ENCODE measurements at places on chromosomes 16 and 17. TPM values are rescaled to one million over a fixed set of nuclear protein-coding genes. Genes with fewer than 3 reads are reported as not detected.

KCTD5 gene
- 22.7 TPM for total RNA-seq

IRX5 gene
- 3.2 TPM for total RNA-seq

C17orf50 gene
- total RNA-seq, result not detected

ABCC3 gene
- total RNA-seq, result 18.1 TPM

DNA sequence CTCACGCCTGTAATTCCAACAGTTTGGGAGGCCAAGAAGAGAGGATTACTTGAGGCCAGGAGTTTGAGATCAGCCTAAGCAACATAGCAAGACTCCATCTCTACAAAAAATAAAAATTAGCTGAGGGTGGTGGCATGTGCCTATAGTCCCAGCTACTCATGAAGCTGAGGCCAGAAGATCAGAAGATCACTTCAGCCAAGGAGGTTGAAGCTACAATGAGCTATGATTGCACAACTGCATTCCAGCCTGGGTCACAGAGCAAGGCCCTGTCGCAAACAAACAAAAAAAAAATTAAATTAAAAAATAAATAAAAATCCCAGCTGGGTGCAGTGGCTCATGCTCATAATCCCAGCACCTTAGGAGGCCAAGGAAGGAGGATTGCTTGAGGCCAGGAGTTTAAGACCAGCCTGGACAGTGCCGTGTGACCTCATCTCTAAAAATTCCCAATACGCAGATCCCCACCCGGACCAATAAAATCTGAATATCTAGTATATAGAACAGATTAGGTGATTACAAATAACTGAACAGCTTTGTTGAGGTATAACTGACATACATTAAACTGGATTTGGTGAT, 18.2 kb upstream of the ATF7IP2 start:
- H3K36me3 ChIP-seq, result no peaks in the 10 kb centered on the region
- no peak overlapping the region for H3K27ac ChIP-seq
- no peak for DNase-seq
- no peaks in the 10 kb centered on the region for H3K27me3 ChIP-seq
- H3K4me1 ChIP-seq, result peaks cover 2% of the 10 kb centered on the region
- no peak overlapping the region for H3K4me3 ChIP-seq

FAM117A gene
- 14.9 TPM for total RNA-seq

GRCh38 chr17:51487947-51488346, 227.6 kb downstream of the UTP18 start:
- no peaks in the 10 kb centered on the region for H3K27me3 ChIP-seq
- H3K4me3 ChIP-seq, result no peak overlapping the region
- no peak overlapping the region for H3K27ac ChIP-seq

C16orf86 gene
- 1.7 TPM for total RNA-seq

HBA1 gene
- total RNA-seq, result not detected

NECAB2 gene
- total RNA-seq, result not detected

ZNF267 gene
- total RNA-seq, result 14.6 TPM

GRCh38 chr17:81302861-81303333, 7.8 kb upstream of the SLC38A10 start:
- H3K36me3 ChIP-seq, result no peaks in the 10 kb centered on the region
- no peaks in the 10 kb centered on the region for H3K27me3 ChIP-seq
- H3K4me3 ChIP-seq, result no peak overlapping the region
- H3K4me1 ChIP-seq, result no peaks in the 10 kb centered on the region
- no peak for DNase-seq
- H3K27ac ChIP-seq, result no peak overlapping the region

GRCh38 chr17:38926293-38927070, 1.1 kb downstream of the LASP1NB start:
- H3K4me3 ChIP-seq, result no peak overlapping the region
- no peak for DNase-seq
- H3K4me1 ChIP-seq, result no peaks in the 10 kb centered on the region

- H3K27ac ChIP-seq, result no peak overlapping the region
- peaks cover 29% of the 10 kb centered on the region for H3K27me3 ChIP-seq
- H3K4me3 ChIP-seq, result no peak overlapping the region
Observed at GRCh38 chr17:49578414-49578813, 2.7 kb downstream of the NXPH3 start.

GRCh38 chr17:60678118-60678444, 430 bp downstream of the BCAS3 start:
- peak overlapping the region; percentile 29 for H3K27ac ChIP-seq
- no peak for DNase-seq
- peaks cover 4% of the 10 kb centered on the region for H3K4me1 ChIP-seq
- no peaks in the 10 kb centered on the region for H3K27me3 ChIP-seq

ATP2A1 gene
- total RNA-seq, result 0.72 TPM

GRCh38 chr16:80150978-80151721, 389.6 kb upstream of the DYNLRB2 start:
- H3K4me3 ChIP-seq, result no peak overlapping the region
- no peaks in the 10 kb centered on the region for H3K27me3 ChIP-seq
- H3K4me1 ChIP-seq, result no peaks in the 10 kb centered on the region
- H3K36me3 ChIP-seq, result no peaks in the 10 kb centered on the region
- no peak for DNase-seq

KRT20 gene
- 2.4 TPM for total RNA-seq

MLKL gene
- 5.6 TPM for total RNA-seq

DNA sequence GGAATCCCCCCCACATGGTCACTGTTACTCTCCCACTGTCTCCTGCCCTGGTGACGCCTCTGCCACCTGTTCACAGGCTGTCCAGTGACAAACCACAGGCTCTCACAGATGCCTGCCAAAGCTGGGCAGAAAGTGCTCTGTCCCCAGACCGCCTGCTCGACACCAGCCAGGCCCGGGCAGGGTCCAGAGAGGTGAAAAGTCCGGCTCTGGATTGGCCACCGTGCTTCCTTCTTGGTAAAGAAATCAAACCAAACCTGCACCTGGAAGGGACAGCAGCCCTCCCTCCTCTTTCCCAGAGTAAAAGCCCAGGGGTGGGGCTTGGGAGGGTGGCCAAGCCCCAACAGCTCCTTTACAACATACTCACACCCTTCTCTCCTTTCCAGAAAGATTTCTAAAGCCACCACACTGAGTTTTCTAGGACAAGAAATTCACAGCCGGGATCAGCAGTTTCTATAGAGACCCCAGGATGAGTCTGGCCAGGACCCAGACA, 6.2 kb downstream of the PCGF2 start:
- peak overlapping the region; percentile 94 for H3K27ac ChIP-seq
- no peaks in the 10 kb centered on the region for H3K36me3 ChIP-seq
- no peaks in the 10 kb centered on the region for H3K27me3 ChIP-seq
- H3K4me1 ChIP-seq, result peaks cover 44% of the 10 kb centered on the region
- no peak overlapping the region for H3K4me3 ChIP-seq

DNA sequence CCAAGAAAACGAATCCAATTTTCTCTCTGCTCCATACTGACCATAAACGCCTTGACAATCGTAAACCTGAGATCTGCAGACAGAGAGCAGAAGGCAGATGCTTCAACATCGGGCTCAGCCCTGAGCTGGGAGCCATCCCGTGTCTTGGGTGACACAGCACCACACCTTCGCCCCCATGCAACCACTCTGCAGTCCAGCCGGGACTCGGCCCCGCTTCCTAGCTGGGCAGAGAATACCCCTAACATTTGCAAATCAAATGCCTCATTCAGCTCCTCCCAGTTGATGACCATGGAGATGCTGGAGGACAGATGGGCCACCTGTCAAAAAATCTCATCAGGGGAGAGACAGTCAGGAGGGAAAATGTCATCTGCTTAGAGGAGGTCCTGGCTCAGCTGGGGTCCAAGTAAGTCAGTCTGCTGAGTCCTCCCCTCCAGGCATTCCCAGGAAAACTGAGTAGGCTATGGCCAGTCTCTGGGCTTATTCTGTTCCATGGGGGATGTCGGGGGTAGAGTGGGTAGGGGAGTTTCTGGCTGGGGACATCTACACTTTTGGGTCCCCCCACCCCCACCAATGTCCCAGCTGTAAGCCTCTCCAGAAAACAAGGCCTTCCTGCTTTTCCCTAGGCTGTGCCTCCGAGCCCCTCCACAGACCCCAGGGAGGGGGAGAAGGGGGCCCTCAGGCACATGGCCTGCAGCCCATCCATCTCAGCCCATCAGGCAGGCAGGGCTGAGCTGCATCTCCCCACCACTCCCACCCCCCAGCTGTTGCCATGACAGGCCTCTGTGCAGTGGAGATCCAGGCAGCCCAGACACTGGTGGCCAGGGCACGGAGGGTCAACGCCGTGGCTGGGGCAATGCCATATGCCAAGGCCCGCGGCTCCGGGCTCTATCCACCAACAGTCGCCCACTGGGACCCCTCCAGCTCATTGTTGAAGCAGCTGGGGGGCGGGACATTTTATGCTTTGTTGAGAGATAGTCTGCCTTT, 158.6 kb downstream of the AXIN2 start:
- no peak for DNase-seq
- no peaks in the 10 kb centered on the region for H3K4me1 ChIP-seq
- H3K27me3 ChIP-seq, result no peaks in the 10 kb centered on the region
- no peaks in the 10 kb centered on the region for H3K36me3 ChIP-seq
- no peak overlapping the region for H3K27ac ChIP-seq
- no peak overlapping the region for H3K4me3 ChIP-seq

TMEM107 gene
- 25.3 TPM for total RNA-seq

GRCh38 chr16:57999366-57999970, 1.0 kb downstream of the ZNF319 start:
- no peaks in the 10 kb centered on the region for H3K36me3 ChIP-seq
- peak overlapping the region; percentile 99 for H3K4me3 ChIP-seq
- peak overlapping the region; percentile 90 for H3K27ac ChIP-seq
- no peak for DNase-seq

- no peak overlapping the region for H3K27ac ChIP-seq
- peaks cover 5% of the 10 kb centered on the region for H3K27me3 ChIP-seq
- no peaks in the 10 kb centered on the region for H3K4me1 ChIP-seq
Observed at GRCh38 chr17:14289162-14289561, 11.7 kb upstream of the HS3ST3B1 start.

GRCh38 chr17:75652934-75653549, 13.9 kb downstream of the RECQL5 start:
- no peak overlapping the region for H3K27ac ChIP-seq
- no peaks in the 10 kb centered on the region for H3K27me3 ChIP-seq
- no peaks in the 10 kb centered on the region for H3K4me1 ChIP-seq
- peak; percentile 67 for DNase-seq
- H3K4me3 ChIP-seq, result no peak overlapping the region

- peak; percentile 37 for DNase-seq
- no peaks in the 10 kb centered on the region for H3K27me3 ChIP-seq
- H3K4me1 ChIP-seq, result no peaks in the 10 kb centered on the region
- no peak overlapping the region for H3K27ac ChIP-seq
Observed at GRCh38 chr17:38761612-38762011, 9.1 kb downstream of the PSMB3 start.

DNA sequence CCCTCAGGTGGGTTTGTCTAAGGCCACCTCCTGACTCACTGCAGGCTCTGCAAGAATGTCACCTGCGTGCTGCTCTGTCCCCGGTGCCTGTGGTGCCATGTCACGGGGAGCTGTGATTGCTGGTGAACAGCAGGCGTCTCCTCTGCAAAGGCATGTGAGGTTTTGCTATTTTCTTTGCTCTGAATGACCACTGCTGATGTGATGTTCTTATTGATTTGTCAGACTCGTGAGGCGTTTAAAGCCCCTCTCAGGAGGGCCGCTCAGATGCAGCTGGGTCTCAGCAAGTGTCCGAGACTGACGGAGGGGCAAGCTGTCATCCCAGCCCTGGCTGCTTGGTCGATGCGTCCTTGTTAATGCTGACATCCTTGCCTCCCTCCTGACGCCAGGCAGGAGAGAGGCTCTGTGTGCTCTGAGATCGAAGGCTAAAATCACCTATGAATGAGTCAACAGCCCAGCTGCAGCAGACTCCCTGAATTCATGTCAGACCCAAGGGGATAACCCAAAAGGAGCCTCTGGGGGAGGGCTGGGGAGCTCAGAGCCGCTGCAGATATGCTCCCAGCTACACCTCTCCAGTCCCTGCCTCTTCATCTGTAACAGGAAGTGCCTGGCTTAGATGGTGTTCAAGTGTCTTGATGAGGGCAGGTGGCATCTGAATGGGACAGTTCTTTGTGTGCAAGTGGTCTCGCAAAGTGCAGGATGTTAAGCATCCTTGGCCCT, 11.8 kb upstream of the PEMT start:
- no peak overlapping the region for H3K4me3 ChIP-seq
- H3K4me1 ChIP-seq, result peaks cover 6% of the 10 kb centered on the region
- no peak for DNase-seq
- no peak overlapping the region for H3K27ac ChIP-seq
- no peaks in the 10 kb centered on the region for H3K36me3 ChIP-seq

- peaks cover 40% of the 10 kb centered on the region for H3K27me3 ChIP-seq
- no peaks in the 10 kb centered on the region for H3K36me3 ChIP-seq
- no peak overlapping the region for H3K4me3 ChIP-seq
- H3K4me1 ChIP-seq, result peaks cover 15% of the 10 kb centered on the region
- H3K27ac ChIP-seq, result no peak overlapping the region
Observed at GRCh38 chr16:12898551-12898950, 2.8 kb upstream of the SHISA9 start.

DNA sequence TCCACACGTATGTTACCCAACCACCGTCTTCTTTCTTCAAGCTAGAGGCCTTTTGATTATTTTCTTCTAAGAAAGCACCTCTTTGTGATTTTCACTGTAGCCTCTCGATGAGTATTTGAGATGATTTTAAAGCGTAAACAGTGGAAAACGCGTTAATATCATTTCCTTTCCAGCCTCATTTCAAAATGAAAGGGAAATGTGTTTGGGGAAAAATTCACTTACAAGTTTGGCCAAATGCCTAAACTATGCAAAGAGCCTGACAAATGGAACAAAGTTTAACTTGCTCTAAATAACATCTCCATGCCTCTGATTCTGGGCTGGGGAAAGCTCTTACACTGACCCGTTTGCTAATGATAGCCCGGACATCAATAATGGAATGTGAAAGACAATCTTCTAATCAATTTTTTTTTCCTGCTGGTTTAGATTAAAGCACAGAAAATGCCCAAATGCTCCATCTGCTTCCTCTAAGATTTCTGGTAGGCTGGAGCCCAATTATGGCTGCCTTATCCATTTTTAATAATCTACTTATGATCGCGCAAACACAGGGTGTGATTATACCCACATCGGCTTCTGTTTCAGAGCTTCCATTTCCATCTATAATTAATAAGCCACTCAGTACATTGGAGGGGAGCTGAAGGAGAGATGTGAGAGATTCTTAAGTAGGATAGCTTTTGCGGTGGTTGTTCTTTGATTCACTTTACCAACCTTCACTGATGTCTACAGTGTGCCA, 43.5 kb downstream of the HS3ST2 start:
- no peak for DNase-seq
- H3K4me1 ChIP-seq, result no peaks in the 10 kb centered on the region
- peaks cover 7% of the 10 kb centered on the region for H3K27me3 ChIP-seq

DNA sequence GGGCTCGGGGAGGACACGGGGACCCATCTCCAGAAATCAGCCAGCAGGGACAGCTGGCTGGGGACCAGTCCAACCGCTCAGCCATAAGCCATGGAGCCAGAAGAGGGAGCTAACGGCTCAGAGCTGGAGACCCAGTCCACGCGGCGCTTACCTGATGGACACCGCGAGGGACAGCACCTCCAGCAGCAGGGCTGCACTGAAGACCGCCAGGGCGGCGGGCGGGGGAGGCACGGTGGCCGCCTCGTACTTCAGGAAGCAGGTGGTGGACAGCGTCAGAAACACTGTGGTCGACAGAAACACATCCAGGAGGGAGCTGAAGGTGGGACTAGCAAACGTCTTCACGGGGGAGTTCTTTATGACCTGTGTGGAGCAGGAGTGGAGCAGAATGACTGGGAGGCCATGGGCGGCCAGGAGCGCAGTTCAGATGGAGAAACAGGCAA, 102.6 kb upstream of the CREBBP start:
- DNase-seq, result peak; percentile 91
- H3K4me3 ChIP-seq, result no peak overlapping the region
- H3K4me1 ChIP-seq, result peaks cover 12% of the 10 kb centered on the region
- no peaks in the 10 kb centered on the region for H3K27me3 ChIP-seq

GRCh38 chr16:10799736-10800135, 18.9 kb downstream of the TVP23A start:
- H3K4me3 ChIP-seq, result no peak overlapping the region
- no peaks in the 10 kb centered on the region for H3K27me3 ChIP-seq
- H3K36me3 ChIP-seq, result no peaks in the 10 kb centered on the region
- no peak for DNase-seq

Measured in hepatocyte (in vitro differentiated cells).